ENCODE measurements at places on chromosomes 7 and 10.

- DNase-seq = no peak
These were observed 66.1 kb downstream of the AMZ1 start for GRCh38 chr7:2754086-2754485.

DNA sequence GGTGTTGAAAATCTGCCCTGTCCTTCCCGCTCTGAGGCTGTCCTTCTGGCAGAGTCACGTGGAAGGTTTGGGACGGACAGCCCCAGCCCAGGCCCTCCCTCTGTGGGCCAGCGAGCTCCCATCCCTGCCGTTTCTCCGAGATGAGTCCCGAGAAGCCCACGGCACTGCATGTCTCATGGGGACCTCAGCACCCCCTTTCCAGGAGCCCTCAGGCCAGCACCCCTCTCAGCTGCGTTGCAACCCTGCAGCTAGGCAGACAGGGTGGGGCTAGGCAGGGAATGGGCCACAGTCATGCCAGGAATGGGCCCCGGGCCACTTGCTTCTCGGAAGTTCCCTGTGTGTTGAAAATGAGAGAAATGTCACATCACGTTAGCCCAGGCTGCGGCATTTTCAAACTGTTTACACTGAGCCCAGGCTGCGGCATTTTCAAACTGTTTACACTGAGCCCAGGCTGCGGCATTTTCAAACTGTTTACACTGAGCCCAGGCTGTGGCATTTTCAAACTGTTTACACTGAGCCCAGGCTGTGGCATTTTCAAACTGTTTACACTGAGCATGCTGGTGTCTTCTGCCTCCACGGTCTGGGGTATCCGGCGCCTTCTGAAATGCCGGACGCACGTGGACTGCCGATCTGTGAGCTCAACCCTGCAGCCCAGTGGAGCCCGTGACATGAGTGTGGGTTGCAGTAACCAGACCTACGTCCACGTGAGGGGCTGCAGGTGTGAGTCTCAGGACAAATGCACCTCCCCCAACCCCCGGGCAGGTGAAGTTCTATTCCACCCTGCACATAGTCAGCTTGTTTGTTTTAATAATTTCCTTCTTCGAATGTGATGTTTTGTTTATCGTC is 42.6 kb downstream of the FAM20C start:
- peak; percentile 38 for DNase-seq

GRCh38 chr7:81226234-81226633 is 307.4 kb upstream of the SEMA3C start:
- no peak for DNase-seq

- DNase-seq = no peak
These were observed 68.7 kb upstream of the PRKG1 start for GRCh38 chr10:51005551-51005950.

GRCh38 chr10:12208460-12208859 is 12.5 kb downstream of the CDC123 start:
- DNase-seq = no peak

DNA sequence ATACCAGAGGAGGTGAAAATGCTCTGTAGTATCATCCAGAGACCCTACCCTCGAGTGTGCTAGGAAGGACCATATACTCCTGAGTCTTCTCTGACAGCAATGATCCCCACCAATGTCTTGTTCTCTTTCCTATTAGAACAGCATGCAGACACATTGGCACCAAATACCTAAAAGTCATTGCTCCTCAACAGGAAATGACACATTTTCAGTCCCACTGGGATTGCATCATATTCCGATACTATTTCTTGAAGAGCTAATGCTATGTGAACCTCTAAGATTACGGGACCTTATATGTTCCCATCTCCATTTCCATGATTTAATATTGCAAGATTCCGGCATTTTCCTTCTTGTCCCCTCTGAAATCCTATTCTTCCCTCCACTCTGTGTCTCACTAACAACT is 177.4 kb downstream of the NRP1 start:
- DNase-seq = peak; percentile 82

GRCh38 chr7:38211940-38212339 is 33.9 kb downstream of the STARD3NL start:
- no peak for DNase-seq

DNA sequence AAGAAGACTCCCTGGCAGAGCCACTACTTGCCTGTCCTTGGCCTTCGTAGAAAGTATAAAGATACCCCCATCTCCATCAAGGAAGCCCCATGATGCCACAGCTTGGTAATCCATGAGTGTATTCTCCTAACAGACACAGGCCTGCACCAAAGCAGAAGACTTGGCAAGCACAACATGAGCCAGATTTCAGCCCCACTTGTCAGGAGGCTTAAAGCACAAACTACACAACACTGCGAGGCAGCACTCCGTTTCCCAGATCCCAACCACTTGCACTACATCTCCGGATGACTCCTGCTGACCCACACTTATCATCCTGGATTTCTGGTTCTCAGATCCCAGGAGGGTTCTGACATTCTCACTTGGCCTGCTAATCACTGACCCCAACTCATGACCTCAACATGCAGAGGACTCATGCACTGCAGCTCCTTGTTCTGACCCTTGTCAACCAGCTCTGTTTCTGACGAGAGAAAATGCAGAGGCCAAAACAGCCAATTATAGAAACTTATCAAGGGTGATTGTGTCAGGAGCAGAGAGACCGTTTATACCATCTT is 100.8 kb downstream of the RELN start:
- DNase-seq = no peak

DNA sequence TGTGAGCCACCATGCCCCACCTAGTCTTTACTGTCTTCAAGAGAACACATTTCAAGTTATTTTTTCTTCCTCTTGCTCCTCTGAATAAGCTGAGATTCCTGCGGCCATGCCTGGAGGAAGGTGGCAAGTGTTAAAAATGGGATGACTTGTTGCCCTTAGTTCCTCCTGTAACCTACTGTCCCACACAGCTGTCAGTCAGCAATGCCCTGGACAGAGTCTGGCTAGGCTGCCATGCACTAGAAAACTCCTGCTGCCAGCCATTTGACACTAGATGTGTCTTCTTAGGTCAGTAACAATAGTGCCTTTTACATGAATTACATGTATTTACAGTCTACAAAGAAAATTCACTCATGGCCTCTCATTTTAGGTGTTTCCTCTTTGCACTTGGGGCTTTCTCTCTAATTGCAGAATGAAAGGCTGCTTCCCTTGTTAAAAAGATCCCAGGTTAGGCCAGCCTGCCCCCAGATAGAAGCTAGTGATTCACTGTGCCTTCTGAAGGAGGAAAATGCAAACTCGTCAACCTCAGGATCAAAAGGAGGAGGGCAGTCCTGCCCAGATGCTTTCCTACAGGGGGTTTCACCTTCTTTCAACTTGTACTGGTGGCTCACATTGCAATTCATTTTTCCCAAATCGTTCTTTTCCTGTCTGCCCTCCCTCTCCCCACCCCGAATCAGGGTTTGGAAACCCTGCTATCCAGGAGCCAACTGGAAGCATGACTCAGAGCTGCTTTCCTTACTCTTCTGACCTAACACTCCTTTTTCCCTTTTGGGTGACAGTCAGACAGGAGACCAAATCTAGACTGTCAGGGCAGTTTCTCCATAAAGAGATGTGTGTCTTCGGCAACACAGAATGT is 136.6 kb downstream of the SPAG6 start:
- peak; percentile 30 for DNase-seq

- no peak for DNase-seq
These were observed 15.3 kb upstream of the CFAP69 start for GRCh38 chr7:90229682-90230081.

- peak; percentile 34 for DNase-seq
These were observed 491 bp upstream of the AKAP9 start for GRCh38 chr7:91940171-91940570.

DNA sequence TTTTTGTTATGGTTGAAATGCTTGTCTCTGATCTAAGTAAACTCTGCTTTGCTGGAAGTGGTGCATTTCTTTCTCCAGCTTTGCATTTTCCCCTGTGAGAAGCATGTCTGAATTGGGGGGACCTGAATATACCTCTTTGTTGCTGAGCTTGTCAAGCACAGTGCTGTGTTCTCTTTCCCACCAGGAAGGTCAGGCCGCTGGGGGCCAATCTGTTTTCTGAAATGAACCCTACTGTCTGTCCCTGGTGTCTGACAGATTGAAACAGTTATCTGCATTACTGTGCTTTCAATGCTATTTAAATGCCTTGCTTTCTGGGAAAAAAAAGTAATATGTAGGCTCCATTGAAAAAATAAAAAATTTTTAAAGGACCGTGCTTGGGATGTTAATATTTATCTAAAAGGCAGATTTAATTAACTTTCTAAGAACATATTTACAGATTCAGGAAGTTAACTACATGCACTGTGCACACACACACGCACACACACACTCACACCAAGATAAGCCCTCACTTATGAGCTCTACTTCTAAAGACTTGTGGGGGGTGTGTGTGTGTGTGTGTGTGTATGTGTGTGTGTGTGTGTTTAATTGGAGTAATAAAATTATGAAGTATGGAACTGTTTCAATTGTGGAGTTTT is 127.0 kb upstream of the FZD1 start:
- no peak for DNase-seq

GRCh38 chr10:132855889-132856288 is 69.9 kb upstream of the NKX6-2 start:
- no peak for DNase-seq
